ENCODE measurements at places on chromosomes 3 and 15. TPM values are rescaled to one million over a fixed set of nuclear protein-coding genes. Genes with fewer than 3 reads are reported as not detected.

GRCh38 chr3:195397524-195397923 is 45.3 kb downstream of the ACAP2 start:
- DNase-seq: no peak
- no peaks in the 10 kb centered on the region for H3K36me3 ChIP-seq
- no peak overlapping the region for H3K4me3 ChIP-seq
- no peaks in the 10 kb centered on the region for H3K27me3 ChIP-seq
- peaks cover 20% of the 10 kb centered on the region for H3K4me1 ChIP-seq
- no peak overlapping the region for H3K27ac ChIP-seq

DNA sequence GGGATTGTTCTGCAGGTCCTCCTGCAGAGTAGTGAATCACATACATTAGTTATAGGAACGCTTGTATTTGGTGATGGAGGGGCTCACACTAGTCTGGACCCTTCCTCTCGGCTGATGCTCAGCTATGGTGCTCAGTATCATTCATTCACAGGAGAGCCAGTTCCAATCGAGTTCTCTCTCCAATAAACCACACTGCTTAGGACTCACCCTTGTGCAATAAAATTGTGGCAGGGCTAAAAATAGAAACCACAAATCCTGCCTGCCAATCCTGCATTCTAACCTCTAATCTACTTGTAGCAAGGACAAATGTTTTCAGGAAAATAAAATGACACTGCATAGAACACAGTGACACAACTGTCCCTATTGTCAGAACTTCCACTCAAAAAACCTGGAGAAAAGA is 138.4 kb upstream of the TBL1XR1 start:
- no peaks in the 10 kb centered on the region for H3K27me3 ChIP-seq
- peak overlapping the region; percentile 80 for H3K27ac ChIP-seq
- no peaks in the 10 kb centered on the region for H3K36me3 ChIP-seq
- no peak for DNase-seq

Gene CFAP100
- total RNA-seq: not detected

Gene ZMYND10
- 1.1 TPM for total RNA-seq

DNA sequence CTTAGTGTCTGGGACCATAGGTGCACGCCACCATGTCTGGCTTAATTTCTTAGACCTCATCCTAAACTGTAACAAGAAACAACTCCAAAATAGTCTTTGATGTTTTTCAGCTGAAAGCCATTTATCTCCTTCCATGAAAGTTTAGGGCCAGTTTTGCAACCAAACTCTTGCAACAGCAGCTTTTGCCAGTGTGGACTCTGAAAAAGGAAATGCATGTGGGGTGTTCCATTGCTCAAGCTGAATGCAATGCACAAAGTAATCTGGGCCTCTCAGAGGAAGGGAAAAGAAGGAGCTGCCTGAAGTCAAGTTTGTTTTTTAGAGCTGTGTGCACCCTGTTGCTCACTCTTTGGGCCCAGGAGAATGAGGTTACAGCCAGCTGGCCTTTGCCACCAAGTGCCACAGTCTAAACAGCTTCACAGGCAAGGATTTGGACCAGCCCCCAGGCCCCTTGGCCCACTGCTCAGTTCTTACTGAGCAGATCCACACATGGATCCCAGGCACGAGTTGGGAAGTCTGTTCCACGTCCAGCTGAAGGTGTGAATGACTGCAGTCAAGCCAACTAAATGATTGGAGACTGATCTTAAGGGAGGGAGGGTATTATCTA is 212.3 kb upstream of the LRRFIP2 start:
- no peaks in the 10 kb centered on the region for H3K4me1 ChIP-seq
- no peak overlapping the region for H3K4me3 ChIP-seq
- no peak for DNase-seq
